ENCODE measurements at places on chromosomes 11 and 22.

GRCh38 chr11:8285796-8286195 lies 22.1 kb upstream of the LMO1 start:
- no peak for DNase-seq

DNA sequence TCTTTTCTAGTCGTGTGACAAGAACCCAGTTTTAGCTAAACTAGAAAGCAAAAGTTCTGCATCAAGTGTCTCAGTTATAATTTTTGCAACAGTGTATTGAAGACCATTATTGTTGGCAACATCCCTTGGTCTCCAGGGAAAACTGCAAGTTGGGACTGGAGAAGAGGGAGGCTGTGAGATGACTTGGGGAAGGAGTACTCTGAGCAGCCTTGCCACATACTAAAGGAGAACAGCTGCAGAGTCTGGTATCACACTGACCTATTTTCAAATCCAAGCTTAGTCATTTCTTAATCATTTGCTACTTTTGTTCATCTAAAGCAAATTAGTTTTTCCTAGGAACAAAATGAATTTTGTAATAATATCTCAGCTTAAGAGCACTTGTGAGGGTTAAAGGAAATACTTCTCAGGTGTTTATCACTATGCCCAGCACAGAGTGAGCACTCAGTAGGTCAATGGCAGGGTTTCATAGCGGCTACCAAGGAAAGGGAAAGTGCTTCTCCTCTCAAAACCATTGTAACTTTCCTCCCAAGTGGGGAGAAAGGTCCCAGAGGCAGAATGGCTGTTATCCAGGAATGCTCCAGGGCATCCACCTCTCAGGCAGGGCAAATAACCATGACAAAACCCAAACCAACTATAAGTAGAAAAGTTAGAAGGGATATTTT lies 247.1 kb downstream of the C11orf87 start:
- no peak for DNase-seq

GRCh38 chr11:122234257-122234656 lies 118.2 kb upstream of the BLID start:
- DNase-seq: no peak

GRCh38 chr11:132551016-132551415 lies 981.3 kb downstream of the OPCML start:
- no peak for DNase-seq

DNA sequence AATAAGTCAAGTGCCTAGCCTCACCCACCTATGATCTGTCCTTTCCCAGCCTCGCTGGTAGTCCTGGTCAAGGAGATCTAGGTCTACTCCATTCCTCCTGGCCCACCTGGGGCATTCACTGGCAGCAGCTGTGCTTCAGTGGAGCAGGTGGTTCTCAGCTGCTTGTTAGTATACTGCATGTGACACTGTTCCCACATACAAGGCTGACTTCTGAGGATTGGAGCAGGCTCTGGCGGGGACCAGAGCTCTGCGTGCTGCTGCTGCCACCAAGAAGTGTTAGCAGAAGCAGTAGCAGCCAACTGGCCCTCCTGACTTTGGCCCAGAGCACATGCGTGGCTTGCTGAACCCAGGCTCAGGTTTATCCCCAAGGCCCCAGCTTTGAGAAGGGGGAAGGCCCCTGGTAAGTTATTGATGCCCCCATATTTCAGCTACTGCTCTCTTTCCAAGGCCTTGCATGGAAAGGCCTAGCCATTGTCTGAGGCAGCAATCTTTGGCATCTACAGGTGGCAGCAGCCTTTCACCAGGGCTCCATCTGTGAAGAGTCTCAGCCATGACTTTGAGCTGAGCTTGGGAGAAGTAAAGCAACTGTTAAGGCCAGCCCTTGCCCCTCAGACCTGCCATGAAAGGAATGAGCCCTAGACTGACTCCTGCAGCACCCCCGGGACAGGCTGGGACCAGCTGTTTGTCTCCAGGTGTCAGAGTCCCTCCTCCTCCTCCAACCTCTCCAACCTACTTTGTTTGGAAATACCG lies 26.5 kb downstream of the ARHGAP1 start:
- DNase-seq: no peak

GRCh38 chr22:40300884-40301672 lies 45.2 kb upstream of the ADSL start:
- DNase-seq: no peak

- DNase-seq: no peak
These were observed 19.0 kb upstream of the MPPED2 start for GRCh38 chr11:30605036-30605605.

DNA sequence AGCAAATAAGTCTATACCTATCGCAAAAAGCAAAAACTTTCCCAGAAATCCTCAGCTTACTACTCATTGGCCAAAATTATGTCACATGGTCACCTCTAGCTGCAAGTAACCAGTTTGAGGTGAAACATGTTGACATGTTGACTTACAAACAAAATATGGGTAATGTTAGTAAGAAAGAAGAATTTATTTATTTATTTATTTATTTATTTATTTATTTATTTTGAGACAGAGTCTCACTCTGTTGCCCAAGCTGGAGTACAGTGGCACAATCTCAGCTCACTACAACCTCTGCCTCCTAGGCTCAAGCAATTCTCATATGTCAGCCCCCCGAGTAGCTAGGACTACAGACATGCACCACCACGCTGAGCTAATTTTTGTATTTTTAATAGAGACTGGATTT lies 5.4 kb upstream of the SLC35C1 start:
- no peak for DNase-seq

DNA sequence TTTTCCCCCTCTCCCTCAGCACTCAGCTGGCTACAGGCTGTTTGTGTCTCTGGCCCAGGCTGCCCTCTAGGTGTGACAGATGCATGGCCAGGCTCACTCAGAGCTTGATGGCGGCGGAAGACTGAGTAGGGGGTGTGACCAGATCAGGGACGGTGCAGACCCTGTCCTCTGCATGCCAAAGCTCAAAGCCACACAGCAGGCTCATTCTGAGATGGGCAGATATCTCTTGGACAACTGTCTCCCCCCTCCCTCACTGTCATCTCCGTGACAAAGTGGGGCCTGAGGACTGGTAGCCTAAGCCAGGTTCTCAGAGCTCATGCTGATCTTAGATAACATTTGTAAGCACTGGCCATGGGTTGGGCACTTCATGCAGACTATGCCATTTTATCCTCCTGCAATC lies 231.3 kb downstream of the DSCAML1 start:
- DNase-seq: no peak

- DNase-seq: no peak
These were observed 548.5 kb downstream of the BUD13 start for GRCh38 chr11:116224154-116224888.

GRCh38 chr22:46022881-46023512 lies 46.0 kb upstream of the WNT7B start:
- no peak for DNase-seq

DNA sequence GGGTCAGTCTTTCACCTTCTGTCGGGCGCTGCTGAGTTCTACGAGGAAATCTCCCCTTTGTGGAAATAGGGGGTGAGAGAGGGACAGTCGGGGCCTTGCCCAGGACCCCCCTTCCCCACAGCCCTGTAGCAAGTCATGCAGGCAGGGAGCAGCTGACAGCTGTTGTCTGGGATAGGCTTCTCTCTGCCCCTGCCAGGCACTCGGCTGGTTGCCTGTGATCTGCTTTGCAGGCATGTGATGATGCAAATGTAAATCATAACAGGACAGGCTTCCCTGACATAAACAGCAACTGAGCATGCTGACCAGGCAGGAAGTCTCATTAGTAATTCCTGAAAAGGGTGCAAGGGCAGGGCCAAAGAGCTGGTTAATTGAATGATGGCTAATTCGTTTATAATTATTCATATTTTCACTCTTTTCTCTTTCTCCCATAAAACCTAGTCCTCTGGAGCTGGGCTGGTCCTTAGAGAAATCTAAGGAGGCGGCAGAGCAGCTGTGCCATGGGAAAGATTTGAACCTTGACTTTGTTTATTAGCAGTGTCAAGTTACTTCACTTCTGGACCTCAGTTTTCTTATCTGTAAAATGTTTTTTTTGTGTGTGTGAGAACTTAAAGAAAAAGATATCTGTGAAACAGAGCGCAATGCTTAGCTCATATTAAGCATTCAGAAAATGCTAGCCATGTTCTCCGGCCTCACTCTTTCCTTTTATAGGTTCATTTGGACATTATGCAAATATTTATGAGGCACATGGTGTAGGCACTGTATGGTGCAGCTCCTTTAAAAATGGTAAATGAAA lies 129.7 kb downstream of the LDLRAD3 start:
- no peak for DNase-seq

DNA sequence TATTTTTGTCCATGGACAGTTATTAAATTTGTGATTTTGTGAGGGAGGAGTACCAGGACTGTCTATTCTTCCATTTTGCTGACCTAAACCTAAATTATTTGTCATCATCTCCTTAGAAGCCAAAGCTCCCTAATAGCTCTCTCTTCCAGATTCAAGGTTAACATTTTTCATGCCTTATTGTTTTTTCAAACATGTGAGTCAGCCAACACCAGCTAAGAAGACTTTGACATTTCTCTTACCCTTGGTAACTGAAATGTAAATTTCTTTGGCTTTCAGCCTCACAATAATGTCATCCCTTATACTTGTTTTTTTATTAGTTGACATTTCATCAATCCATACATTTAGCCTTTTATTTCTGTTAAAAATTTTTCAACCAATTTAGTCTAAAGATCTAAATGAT lies 19.2 kb downstream of the OR52E1 start:
- DNase-seq: no peak

DNA sequence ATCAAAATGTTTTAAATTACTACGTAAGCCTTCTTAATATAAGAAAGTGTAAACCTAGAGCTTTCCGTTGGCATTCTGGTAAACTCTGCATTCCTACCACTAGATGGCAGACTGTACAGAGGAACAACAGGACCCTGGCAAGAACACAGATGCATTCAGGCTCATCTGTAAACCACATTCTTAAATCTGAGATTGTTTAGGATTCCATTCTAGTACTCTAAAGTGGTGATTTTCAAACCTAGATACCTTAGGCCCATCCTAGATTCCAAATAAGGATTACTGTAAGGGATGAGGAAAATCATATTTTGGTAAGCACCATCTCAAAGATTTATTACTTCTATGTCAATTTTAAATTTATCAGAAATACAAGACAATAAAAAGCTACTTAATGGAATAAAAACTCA lies 26.9 kb downstream of the PICALM start:
- DNase-seq: no peak

GRCh38 chr11:5343474-5344335 lies at the start of gene OR51B5:
OR51B5 (minus strand) TSS chr11:5343524; CDS start chr11:5343524, 0 bp downstream.
- no peak for DNase-seq

Data from esophagus squamous epithelium (tissue), 5 donors.